Right ventricle myocardium inferior (tissue), 1 donor: ENCODE measurements at places on chromosomes 5 and 9. TPM values are rescaled to one million over a fixed set of nuclear protein-coding genes. Genes with fewer than 3 reads are reported as not detected.

GRCh38 chr9:19180991-19181390 lies 49.5 kb upstream of the DENND4C start:
- no peak for DNase-seq

DNA sequence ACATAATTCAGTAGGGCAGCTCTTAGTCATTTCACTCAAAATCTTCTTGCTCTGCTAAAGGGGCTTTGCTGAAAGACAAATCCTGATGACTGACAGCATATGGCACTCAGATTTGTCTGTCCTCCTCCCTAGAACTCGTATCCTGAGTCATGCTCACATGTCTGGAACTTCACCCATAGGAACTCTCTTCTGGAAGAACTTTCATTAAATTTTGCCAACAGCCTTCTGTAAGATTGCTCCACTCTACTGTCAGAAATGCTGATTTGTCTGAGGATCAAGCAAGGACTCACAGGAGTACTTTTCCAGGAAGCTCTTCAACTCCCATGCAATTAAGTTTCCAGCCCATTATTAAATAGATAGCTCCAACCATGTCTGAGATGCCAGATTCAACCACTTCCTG lies 59.8 kb upstream of the SNX2 start:
- DNase-seq, result no peak

GRCh38 chr9:121925935-121926334 lies 167.2 kb downstream of the TTLL11 start:
- DNase-seq, result no peak

DNA sequence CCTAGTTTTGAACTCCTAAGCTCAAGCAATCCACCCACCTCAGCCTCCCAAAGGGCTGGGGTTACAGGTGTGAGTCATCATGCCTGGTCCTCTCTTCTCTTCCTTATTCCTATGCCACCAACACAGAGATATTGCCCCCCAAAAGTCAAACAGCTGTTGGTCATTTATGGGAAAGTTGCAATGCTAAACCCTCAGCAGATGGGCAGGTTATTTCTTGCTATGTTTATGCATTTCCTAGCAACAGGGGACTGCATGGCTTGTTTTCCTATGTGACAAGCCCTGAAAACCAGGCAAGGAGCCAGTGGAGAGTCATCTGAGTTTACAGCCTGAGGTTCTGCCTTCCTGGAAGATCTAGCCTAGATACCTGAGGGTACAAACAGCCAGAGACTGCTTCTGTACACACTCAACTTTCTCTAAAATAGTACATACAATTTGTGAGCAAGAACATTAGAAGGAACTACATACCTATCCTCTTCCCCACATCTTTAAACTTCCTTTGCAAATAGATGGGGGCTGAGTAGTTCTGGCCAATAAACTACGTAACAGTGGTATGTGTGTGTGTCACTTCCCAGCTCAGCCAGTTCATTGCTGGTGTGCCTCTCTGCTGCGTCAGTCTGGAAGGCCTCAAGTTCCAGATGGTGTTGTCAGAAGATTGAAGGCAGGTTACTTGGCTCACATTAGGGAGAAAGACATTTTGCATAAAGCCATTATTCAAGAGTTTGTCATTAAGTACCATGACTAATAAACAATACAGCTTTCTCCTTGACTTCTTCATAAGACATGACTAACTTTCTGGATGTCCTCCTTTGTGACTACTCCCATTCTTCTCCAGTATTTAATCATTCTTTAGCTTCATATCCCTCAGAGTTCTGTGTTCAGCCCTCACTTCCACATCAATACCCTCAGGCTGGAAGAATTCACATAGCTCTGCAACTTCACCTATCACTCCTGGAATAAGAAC lies 65.3 kb downstream of the CSNK1A1 start:
- no peak for DNase-seq

DNA sequence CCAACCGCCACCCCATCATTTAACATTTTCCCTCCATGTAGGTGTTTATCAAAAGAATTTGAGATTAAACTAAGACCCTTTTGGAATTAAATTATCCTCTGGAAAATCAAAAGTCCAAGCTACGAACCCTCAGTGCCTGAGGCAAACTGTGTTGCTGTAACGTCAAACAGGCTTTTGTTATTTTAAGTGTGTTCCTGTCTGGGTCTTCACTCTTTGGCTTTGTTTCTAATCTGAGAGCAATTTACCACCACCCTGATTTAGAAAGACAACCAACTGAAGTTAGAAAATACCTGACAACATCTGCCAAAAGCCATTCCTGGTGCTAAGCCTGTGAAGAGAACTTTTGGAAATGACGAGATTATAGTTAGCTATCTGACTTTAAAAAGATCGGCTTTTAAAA lies 199.9 kb downstream of the DIRAS2 start:
- DNase-seq, result no peak

- peak; percentile 44 for DNase-seq
These were observed 211.2 kb downstream of the MEF2C start for GRCh38 chr5:88671505-88672499.

DNA sequence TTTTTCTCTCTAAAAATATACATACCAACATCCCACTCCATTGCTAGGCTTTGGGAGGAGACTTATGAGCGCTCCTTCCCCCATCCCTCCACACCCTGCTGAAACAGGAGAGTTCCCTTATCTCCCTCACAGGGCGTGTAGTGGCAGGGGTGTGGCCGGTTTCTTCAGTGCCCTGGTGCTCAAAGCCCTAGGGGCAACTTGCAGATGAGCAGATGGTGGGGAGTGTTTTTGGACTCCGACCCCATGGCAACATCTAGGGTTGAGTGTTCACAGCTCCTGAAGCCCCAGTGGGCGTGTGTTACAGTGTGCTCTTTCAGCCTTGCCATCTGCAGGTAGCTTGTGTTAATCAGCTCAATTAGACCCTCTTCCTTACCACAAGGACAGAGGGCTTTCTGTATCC lies 409.5 kb downstream of the MAT2B start:
- DNase-seq, result no peak

- no peak for DNase-seq
These were observed 171.4 kb upstream of the SGCD start for GRCh38 chr5:156155598-156155997.

DNA sequence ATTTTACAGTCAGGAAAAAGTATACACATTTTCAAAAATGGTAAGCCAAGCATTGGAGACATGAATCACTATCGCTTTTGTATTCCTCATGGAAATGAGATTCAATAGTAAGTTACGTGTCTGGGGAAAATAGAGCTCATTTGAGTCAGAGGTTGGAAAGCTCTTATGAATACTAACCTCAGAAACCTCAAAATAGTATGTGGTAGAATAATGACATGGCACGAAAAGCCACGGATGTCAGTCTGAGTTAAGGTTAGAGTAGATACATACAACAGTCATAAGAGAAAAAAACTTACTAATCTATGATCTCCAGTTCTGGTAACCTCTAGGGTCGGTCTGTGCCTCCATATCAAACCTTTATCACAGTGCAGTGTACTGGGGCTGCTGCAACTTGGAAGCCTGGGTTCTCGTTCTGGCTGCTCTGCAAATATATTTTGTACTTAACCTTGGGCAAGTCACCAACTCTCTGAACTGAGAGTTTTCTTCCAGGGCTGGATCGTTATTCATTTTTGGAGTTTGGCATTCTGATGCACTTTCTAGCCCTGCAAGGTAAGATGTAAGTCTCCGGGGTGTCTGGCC lies 31.8 kb downstream of the MAP1B start:
- DNase-seq, result no peak

DNA sequence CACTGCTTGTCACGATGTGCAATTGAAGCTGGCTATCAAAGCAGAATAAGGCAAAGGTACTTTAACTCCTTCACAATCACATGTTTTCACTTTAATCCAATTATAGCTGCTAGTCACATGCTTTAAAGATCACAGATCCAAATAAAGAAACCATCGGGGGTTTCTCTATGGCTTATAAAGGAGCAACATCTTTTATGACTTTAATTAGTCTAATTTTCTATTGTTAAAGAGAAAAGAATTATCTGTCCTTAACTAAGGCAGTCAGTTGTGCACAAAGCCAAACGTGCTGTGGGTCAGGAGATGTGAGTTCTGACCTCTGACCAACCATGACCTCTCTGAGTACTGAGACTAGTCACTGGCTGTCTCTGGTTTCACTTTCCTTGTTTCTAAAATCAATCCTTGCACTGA lies 561.1 kb downstream of the RAB3C start:
- no peak for DNase-seq

DNA sequence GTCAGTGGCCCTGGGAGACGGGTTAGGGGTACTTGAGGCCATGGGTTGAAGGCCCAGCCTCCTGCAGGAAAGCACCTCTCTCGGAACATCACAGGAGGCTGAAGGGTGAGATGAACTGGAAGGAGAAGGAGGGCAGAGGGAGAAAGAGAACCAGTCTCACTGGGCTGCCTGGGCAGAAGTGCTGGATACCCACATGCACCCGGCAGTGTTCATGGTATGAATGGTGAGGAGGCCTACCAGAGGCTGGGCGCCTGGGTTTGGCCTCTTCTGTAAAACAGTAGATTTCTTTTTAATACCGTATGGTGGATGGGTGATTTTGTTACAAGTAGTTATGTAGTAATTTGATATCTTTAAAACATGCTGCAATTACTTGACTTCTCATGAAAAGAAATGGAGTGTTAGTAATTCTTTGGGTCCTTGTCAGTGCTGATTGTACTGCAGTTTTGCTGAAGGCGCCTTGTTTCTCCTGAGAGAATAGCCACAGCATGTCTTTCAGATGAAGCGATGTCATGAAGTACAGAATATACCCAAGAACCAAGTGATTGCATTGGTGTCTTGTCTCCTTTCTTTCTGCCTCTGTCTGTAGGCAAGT lies 258.6 kb downstream of the FANCC start:
- no peak for DNase-seq

DNA sequence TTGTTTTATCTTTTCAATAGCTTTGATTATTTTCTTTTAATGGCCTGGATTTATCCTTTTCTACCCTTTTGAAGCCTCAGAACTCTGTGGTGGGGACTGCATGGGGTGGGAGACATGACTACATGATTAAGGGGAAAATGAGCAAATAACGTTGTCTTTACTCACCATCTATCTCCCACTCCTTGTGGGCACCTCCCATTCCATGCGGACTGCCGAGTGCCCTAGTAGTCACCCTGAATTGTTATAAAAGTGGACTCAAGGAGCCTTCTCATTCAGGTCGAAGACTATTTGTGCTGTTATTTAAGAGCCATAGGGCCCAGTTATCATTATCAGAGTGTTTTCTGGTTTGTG lies 281.8 kb downstream of the MLLT3 start:
- no peak for DNase-seq

DNA sequence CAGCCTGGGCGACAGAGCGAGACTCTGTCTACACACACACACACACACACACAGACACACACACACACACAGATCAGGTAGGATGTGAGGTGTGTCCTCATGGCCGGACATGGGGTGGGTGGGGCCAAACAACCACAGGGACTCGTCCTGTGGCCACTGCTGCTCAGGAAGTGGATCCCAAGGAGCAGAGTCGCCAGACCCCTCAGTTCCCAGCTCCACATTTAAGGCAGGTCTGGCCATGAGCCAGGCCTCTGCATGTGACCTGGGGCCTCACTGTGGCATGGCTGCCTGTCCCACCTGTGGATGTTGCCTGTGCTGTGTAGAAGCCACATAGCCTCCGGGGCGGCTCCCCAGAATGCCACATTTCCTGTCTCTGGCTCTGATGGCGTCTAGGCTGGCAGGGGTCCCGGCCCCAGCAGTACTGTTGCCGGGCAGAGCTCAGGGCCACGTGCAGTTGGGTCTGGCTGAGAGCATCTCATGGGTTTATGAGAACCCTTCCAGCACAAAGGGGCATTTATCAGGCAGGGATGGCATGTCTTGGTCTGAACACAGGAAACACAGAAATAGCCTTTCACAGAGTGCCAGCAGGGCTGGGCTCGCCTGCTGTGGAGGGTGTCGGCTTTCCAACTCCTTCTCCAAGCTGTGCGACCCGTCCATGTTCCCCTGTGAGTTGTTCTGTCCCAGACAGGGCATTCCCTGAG lies 9.9 kb upstream of the NINJ1 start:
- no peak for DNase-seq

- DNase-seq, result no peak
These were observed 99.9 kb downstream of the ENC1 start for GRCh38 chr5:74540622-74541021.

- no peak for DNase-seq
These were observed 8.0 kb downstream of the PDLIM4 start for GRCh38 chr5:132265336-132266030.

DNA sequence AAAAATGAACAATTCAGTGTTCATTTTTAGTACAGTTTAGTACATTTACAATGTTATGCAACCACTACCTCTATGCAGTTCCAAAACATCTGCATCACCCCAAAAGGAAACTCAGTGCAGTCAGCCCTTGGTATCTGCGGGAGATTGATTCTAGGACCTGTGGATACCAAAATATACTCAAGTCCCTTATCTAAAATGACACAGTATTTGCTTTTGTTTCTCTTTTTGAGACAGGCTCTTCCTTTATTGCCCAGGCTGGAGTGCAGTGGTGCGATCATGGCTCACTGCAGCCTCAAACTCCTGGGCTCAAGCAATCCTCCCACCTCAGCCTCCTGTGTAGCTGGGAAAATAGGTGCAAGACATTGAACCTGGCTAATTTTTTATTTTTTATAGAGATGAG lies 114.0 kb downstream of the PIP5K1B start:
- DNase-seq, result no peak

GRCh38 chr5:124713595-124713994 lies 32.8 kb downstream of the ZNF608 start:
- no peak for DNase-seq

- no peak for DNase-seq
These were observed 605.4 kb downstream of the TLE1 start for GRCh38 chr9:81083854-81084512.

DNA sequence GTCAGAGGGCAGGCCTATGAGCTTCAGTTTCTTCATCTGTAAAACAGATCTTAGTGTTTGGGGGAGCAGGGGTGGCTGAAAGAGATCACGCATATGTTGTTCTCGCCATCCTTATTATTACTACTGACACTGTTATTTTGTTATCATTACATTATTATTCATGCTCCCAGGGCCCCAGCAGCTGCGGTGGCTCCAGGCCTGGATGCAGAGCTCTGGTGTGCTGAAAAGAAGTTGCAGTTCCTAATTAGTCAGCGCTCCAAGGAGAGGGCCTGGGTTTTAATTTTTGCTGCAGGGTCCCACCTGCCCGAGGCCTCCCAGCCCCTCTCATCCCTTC lies 19.5 kb downstream of the CXXC5 start:
- no peak for DNase-seq

- no peak for DNase-seq
These were observed 51.9 kb upstream of the TBC1D9B start for GRCh38 chr5:179959641-179960040.

DNA sequence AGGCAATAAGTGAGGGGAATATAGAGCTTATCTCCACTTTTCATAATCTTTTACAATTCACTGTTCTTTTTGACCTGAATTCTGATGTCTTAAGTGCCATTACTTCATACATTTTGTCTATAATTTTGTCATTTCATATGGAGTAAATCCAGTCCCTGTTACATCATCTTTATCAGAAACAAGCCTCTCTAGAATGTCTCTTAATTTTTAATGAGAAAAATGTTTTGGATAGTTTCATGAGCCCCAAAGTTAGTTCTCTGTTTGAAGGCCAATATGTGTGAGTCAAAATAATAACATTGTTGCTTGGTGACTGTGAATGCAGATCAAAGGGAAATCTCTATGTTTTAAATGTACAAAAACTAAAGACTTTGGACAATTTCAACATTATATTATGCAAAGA lies 329.6 kb upstream of the ARRDC3 start:
- no peak for DNase-seq

Gene TNPO1
- total RNA-seq, result 66.8 TPM

Gene LEAP2
- 1.1 TPM for total RNA-seq

Gene ARRDC3
- total RNA-seq, result 19.9 TPM

Gene SPINK13
- not detected for total RNA-seq

Gene MXD3
- total RNA-seq, result 2.0 TPM

Gene GARNL3
- total RNA-seq, result 13.1 TPM

Gene DNAH5
- total RNA-seq, result 0.19 TPM

Gene SLC34A3
- total RNA-seq, result not detected

Gene IER5L
- total RNA-seq, result 4.6 TPM

Gene LCN15
- 0.46 TPM for total RNA-seq
